ENCODE measurements at places on chromosomes 12 and 14.

DNA sequence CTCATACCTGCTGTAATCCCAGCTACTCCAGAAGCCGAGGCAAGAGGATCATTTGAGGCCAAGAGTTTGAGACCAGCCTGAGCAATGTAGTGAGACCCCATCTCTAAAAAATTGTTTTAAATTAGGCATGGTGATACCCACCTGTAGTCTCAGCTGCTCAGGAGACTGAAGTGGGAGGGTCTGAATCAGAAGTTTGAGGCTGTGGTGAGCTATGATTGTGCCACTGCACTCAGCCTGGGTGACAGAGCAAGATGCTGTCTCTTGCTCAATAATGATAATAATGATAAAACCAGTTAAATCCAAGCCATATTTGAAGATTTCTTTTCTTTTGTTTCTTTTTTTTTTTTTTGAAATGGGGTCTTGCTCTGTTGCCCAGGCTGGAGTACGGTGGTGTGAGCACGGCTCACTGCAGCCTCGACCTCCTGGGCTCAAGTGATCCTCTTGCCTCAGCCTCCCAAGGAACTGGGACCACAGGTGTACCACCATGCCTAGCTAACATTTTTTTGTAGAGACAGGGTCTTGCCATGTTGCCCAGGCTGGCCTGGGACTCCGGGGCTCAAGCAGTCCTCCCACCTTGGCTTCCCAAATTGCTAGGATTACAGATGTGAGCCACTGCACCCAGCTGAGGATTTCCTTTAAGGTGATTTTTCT, 12.8 kb downstream of the PSMA6 start:
- no peak for DNase-seq

DNA sequence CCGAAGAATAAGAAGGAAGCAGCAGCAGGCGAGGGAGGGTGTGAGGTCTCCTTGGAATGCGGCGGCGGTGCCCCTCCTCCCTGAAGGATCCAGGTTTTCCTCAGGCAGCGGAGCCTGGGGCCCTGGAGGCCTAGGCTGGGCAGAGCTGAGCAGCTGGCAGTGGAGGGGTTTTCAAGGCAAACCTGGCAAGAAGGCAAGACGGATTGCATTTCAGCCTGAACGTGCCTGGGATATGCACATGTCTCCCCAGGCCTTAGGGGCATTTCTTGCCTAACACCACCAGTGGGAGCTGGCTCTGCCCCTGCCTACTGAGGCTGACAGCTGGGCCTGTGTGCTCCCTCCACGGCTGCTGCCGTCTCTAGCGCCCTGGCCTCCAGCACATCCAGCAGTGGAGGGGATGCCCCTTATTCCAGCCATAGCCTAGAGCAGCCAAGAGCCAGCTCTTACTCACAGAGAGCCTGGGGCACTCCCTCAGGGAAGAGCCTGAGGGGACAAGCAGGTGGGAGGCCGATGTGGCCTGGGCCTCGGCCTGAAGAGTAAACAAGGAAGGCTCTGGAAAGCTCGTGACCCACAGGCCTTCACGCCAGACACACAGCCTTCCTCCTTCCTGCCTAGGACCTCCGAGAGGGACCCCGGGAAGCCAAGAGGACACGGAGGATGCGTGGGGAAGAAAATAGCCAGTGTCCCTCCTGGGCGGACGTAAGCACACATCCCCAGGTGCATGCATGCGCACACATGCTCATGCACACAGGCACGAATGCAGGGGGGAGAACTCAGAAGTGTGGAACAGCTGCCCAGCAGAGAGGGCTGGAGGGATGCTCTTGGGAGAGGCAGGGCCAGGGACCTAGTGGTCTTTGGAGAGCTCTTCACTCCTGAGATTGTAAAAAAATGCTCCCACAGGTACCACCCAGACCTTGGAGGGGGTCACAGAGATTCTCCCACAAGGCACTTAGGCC, 23.0 kb upstream of the EIF2B2 start:
- DNase-seq, result no peak

- DNase-seq, result no peak
Measured at GRCh38 chr12:120539303-120539702, 5.1 kb downstream of the RNF10 start.

DNA sequence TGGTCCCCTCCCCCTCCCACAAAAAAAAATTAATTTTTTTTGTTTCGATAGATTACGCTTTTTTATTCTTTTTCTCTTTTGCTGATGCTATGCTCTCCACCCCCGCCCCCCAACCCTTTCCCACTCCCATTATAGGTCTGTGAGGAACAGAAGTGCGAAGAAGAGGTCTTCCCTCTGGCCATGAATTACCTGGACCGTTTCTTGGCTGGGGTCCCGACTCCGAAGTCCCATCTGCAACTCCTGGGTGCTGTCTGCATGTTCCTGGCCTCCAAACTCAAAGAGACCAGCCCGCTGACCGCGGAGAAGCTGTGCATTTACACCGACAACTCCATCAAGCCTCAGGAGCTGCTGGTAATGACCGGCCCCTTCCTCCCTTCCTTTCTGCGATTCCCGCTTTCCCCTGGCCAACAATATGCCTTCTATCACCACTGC, 2.3 kb downstream of the CCND2 start:
- no peak for DNase-seq

- DNase-seq, result no peak
Measured at GRCh38 chr14:64817631-64818030, 62.1 kb downstream of the SPTB start.

DNA sequence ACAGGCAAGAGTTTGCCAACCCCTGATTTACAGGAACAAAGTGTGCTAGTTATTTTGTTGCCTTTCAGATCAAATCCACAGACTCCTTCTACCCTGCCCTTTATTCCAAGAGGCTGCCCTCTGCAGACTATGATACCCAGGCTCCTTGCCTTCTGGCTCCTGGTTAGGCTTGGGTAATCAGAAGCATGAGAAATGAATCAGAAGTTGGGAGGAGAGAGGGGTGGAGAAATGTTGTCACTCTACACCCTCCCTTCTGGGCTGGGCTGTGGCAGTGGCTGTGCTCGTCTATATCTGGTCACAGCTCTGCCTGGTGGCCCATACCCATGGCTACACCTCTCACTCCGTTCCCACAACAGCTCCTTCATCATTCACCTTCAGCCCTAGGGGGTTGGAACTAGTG, 204.6 kb upstream of the PLXNC1 start:
- DNase-seq, result no peak

DNA sequence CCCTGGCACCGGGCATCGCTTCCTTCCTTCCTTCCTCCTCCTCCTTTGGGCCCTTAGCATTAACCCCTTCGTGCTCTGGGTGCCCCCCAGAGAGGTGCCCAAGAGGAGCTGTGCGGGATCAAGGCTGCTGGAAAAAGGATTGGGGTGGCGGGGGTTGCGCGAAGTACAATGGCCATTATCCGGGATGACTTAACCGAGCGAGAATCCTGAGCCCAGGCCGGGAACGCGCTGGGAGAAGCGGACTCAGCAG, 2.8 kb downstream of the DHH start:
- no peak for DNase-seq

DNA sequence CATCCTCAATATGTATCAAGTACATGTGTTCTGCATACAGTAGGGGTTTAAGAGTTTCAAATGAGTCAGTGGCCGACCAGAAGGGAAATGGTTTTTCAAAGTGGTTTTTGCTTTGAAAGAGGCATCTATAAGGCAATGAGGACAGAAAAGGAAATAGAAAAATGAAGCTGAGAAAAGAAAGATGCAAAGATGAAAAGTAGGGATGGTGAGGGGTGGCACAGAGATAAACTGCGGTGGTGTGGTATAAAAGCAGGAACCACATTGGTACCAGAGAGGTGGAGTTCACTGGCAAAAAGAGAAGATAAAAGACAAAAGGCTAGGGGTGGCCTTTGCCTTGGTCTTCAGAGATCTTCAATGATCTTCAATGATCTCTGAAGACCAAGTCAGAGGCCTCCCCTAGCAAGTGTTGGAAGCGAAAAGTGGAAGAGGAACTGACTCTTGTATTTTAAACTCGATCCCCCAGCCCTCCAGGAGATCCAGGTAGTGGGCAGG, 144.0 kb upstream of the KRR1 start:
- DNase-seq, result no peak

- DNase-seq, result no peak
Measured at GRCh38 chr14:99707420-99707819, 23.3 kb downstream of the CYP46A1 start.

DNA sequence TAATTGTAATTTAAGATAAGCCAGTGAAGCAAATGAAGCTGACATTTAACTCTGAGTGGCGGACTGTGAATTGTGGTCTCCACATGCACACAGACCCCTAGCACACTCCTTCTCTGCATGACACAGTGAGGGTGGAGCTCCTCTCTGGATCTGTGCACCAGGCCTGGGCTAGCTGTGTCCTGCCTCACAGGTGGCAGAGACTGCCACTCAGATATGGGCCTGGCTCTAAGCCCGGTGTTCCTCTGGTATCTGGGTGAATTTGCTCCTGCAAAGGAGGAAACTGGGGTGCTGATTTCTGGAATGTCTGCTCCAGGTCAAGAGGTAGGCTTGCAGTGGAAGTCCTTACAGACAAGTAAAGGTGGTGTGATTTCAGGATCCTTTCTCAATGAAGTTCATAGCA, 282.4 kb downstream of the FOXN3 start:
- DNase-seq, result no peak

DNA sequence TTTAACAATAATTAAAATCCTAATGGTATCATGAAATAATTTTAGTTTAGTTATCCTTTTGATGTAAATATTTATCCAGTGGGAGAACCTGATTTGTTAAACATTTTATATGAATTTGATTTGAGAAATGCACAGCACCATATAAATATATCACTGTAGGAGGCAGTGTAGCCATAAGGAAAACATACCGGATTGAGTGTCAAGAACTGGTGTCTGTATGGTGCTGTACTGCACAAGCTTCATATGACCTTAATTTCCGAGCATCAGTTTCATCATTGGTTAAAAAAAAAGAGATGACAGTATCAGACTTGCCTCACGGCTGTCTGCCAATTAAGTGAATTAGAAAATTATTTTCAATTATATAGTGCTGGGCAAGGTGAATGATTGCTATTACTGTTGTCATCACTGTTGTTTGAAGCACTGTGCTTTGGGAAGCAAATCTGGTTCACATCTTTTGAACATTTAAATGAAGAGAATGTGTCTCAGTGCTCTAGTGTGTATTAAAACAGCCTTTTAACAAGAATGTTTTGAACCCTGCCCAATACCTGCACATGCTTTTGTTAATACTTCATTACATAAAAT, 72.1 kb downstream of the TMTC2 start:
- no peak for DNase-seq

- no peak for DNase-seq
Measured at GRCh38 chr12:116609319-116610114, 50.3 kb downstream of the MAP1LC3B2 start.

GRCh38 chr12:83515306-83516026, 828.8 kb downstream of the TMTC2 start:
- DNase-seq, result no peak

- no peak for DNase-seq
Measured at GRCh38 chr12:63294327-63294632, 143.3 kb upstream of the AVPR1A start.

DNA sequence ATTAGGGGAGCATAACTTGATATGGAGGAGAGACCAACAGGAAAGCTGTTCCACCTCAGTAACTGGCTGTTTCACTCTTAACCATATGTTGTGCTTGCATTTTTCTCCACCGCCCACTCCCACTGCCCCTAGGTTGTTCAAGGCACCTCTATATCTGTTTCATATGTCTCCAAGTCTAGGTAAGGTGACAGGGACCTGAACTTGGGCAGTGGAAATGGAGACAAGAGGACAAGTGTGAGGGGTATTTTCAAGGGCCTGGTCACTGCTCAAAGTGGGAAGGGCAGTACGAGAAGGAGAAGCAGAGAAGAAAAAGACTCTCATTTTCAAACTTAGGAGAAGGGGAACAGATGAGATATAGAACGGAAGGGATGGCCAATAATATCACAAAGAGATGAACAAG, 3.1 kb downstream of the SLC38A1 start:
- no peak for DNase-seq

GRCh38 chr12:89593233-89593632, 67.4 kb upstream of the POC1B start:
- DNase-seq, result no peak

DNA sequence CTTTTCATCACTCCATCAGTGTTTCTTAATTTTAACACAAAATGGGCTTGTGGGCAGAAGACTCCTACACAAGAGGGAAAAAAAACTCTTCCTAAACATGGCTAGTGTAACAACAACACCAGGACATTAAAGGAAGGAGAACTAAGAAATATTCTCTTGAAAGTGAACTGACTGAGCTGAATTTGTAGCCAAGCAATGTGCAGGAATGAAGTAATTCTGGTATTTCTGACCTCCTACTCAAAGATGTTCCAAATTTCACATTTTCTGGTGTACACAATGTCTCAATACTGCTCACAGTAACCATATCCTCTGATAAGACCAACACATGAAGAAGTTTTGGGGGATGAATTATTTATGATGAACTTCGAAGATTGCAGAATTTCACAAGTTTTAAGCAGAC, 357.3 kb downstream of the DUSP6 start:
- no peak for DNase-seq

- DNase-seq, result no peak
Measured at GRCh38 chr14:59755409-59756135, 115.0 kb downstream of the RTN1 start.

DNA sequence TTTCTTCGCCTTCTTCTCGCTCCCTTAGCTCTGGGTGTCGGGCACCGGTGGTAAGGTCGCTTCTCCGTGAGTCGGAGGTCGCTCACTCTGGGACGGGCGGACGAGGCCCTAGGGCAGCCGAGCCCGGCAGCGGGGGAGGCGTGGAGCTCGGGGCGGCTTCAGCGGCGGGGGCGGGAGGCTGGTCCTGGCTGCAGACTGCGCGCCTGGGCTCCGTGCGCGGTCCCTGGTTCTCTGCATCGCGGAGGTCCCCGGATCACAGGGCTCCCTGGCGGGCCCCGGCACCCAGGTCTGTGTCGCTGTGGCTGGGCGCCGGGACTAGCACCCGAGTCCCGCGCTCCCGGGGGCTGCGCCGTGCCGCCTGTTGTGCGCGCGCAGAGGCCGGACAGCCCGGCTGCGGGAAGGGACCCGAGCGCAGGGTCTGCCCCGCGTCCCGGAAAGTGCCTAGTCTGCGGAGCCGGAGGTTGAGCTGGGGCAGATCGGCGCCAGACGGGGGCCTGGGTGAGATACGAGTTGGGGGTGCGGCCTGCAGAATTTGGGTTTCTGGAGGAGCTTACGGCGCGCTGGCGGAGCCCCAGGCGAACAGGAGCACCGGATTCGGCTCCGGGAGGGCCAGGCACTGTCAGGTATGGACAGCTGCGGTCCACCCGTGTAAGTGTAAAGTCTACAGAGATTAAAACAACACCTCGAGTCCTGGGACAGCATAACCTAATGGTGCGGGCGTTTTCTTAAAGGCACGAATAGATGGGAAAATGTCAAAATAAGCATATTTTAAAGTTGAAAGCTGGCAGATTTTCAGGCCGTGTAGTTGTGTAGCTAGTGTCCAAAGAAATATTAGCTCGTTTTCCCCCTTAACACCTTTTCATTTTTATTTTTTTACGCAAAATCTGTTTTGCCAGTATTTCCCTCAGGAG, 713 bp downstream of the FRMD6 start:
- no peak for DNase-seq

DNA sequence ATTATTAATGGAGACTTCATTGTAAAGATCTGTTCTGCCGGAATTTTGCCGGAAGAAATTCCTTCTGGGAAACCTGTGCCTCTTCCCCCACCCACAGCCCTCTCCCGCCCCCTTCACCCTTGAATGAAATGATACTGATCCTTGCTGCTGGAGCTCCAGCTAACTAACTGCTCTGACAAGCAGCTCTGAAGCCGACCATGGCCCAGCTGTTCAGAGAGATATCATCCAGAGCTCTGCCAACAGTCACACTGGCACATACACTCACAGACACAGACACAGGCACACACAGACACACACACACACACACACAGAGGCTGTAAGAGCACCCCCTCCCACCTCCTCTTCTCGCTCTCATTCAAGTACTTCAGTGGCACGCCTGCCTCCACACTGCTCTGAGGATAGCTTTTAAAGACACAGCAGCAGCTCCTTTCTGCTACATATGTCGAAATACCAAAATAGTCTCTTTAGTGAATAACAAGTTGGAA, 88.6 kb downstream of the R3HDM2 start:
- peak; percentile 20 for DNase-seq

All from iPS DF 19.7 (cell line).